T-helper 22 cell (primary cell): ENCODE measurements at places on chromosomes 7 and 10.

- DNase-seq = no peak
These were observed 52.0 kb downstream of the C10orf90 start for GRCh38 chr10:126618466-126618865.

DNA sequence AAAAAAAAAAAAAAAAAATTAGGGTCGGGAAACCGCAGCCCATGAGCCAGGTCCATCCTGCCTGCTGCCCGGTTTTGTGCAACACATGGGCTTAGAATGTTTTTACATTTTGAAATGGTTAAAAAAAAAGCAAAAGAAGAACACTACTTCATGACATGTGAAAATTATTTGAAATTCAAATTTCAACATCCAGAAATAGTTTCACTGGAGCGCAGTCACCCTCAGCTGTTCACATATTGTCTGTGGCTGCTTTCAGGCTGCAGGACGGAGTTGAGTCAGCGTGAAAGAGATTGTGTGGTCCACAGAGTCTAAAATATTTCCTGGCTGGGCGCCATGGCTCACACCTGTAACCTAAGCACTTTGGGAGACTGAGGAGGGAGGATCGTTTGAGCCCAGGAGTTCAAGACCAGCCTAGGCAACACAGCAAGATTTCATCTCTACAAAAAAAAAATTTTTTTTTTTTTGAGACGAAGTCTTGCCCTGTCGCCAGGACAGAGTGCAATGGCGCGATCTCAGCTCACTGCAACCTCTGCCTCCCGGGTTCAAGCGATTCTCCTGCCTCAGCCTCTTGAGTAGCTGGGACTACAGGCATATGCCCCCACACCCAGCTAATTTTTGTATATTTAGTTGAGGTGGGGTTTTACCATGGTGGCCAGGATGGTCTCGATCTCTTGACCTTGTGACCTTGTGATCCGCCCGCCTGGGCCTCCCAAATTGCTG lies 63.9 kb upstream of the ECHDC3 start:
- no peak for DNase-seq

DNA sequence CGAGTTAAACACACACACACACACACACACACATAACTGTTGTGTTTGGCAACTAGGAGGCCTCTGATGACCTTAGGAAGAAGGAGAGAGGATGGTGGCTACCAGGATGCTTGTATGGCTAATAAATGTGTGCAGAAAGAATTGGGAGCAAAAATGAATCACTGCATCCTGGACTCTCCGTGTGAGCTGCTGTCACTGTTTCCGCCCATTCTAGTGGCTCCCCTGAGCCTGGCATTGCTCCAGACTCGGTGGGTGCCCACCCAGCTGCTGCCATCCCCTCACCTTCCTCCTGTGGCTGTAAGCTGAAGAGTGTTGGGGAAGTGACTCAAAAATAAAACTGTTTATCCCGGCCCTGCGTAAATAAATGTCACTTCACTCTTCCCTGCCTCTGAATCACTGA lies 149.5 kb upstream of the MINDY3 start:
- DNase-seq = no peak

- no peak for DNase-seq
These were observed 492.9 kb downstream of the TNS3 start for GRCh38 chr7:47089068-47089417.

GRCh38 chr10:69721690-69722310 lies 79.9 kb upstream of the COL13A1 start:
- no peak for DNase-seq

DNA sequence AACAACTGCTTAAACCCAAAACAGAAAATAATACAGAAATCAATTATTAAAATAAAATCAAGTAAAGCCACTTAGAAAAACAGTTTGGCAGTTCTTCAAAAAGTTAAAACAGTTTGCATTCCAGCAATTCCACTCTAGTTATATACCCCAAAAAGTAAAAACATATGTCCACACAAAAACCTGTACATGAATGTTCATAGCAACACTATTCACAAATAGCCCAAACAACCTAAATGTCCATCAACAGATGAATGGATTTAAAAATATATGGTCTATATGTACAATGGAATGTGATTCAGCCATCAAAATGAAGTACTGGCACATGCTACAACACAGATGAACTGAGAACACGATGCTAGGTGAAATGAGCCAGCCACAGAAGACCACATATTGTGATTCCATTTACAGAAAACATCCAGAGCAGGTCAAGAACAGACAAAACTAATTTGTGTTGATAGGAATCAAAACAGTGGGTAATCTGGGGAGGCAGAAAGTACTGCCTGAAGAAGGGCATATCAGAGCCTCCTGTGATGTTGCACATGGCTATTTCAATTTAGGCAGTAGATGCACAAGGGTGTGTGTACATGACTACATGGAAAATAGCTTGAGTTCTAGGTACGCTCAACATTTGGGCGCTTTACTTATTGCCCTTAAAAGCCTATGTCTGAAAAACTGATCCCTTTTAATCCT lies 66.3 kb downstream of the CYTH3 start:
- DNase-seq = no peak

DNA sequence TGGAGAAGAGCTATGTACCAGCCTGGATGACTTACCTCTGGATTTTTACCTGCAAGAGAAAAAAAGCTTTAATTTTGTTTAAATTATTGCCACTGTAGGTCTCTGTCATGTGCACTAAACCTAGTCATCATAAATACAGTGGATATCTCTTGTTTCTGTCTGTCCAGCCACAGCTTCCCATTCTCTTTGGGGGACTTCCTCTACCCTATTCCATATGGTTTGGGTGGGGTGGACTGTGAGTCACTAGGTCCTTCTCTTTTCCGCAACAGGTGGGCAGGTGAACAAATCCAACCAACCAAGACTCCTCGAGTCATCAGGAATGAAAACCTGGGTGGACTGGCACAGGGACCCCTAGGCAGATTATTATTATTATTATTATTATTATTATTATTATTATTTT lies 87.3 kb upstream of the CYTH3 start:
- no peak for DNase-seq

- no peak for DNase-seq
These were observed 1.1 kb downstream of the DEPP1 start for GRCh38 chr10:44977287-44978212.

DNA sequence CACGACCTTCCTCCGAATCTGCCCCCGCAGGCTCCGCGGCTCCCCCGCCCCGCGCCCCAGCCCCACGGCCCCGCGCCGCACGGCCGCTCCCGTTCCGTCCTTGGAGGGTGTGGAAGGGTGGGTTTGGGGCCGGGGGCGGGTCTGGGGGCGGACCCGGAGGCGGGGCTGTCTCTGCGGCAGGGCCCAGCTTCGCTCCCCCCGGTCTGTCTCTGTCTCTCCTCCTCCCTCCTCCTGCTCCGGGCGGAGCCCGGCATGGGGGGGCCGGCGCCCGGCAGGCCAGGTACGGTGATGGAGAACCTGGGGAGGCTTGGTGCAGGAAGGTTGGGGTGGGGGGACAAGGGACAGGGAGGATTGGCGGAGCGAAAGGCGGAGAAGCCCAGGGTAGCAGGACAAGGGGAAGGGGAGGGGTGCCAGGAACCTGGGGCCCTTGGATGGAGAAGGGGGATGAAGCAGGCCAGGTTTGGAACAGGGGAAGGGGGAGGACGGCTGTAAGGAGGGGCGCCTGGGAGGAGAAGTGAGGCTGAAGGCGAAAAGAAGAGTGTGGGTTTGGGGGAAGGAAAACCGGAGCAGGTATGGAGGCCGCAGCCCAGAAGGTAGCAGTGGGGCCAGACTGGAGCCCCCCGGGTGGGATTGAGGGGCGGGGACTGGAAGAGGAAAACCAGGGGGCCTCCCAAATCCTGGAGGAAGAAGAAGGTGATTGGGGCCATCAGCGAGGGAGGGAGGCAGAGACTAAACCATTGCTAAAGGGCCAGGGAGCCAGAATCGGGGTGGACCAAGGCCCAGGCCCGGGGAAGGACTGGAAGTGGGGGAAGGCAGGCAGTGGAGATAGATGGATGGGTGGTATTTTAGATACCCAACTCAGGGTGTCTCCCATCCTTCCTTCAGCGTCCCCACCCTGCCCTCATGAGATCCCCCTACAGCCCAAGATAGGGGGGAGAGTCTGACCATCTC lies at the start of gene NYAP1:
NYAP1 (plus strand) TSS at position 206 of the 951 bp plus-strand sequence. CDS start 1,385 bp downstream, outside the sequence.
- peak; percentile 55 for DNase-seq

GRCh38 chr7:110621289-110621688 lies 469.6 kb upstream of the LRRN3 start:
- DNase-seq = no peak

DNA sequence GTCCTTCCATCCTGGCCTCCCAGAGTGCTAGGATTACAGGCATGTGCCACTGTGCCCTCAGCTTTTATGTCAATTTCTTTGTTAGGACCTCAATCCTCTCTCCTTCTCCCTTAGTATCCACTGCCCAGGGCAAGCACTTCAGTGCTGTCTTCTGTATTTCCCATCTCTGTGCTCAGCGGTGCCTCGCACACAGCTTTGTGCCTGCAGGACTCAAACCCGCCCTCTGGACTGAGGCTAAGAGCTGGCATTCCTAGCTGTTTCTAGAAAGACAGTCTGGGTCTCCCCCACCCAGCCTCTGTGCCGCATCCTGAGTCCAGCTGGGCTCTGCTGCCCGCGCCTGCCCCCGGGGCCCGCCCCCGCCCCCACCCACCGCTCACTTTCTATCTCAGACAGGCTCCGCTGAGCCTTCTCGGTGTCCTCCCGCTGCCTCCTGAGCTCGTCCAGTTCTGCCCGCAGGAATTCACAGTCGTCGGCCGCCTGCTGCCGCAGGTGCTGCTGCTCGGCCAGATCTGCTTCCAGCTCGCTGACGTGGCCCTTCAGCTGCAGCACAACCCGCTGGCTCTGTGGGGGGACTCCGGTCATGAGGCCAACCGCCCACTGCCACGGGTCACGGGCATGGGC lies 67.3 kb downstream of the SPDYE5 start:
- no peak for DNase-seq

- no peak for DNase-seq
These were observed 17.2 kb downstream of the OIT3 start for GRCh38 chr10:72910705-72911104.

GRCh38 chr7:128063088-128063487 lies 31.9 kb upstream of the LRRC4 start:
- no peak for DNase-seq

DNA sequence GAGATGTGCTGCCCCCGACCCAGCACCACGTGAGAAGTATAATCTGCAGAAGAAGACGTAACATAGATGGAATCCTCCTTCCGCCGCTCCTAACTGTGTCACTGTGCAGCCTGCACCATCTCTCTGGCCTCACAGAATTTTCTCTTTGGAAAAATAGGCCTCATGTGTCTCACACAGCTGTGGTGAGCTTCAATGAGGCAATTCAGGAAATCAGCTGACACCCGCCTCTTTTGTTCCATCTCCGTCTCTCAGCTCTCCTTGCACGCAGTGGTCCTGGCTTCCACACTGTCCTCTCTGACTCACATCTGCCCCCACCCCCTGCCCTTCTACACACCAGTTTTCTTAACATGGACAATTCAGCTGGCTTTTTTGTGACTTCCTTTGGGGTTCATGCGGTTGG lies 7.2 kb downstream of the C10orf90 start:
- DNase-seq = no peak

- DNase-seq = no peak
These were observed 46.1 kb downstream of the TASOR2 start for GRCh38 chr10:5730766-5731165.

DNA sequence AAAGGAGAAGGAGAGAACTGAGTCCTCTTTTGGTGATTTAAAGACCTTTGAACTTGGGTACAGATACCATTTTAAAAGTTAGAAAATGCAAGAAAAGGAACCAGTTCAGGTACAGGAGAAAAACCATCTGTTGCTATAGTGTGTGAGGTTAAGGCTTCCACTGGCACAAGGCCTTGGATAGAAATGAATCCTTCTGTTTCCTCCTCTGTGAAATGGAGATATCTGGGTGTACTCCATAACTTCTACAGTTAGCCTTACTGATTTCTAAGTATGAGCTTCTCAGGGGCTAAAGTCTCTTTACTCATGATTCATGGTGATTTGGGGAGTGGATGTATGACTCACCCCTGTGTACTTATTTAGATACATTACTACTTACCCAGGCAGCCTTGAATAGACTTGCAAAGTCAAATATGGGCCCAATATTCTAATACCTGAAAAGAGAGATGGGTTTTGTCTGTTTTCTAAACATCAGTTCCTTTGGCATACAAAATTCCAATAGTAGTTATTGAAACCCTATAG lies 117.2 kb upstream of the ADO start:
- DNase-seq = no peak

GRCh38 chr7:149296368-149296767 lies 34.4 kb downstream of the ZNF783 start:
- DNase-seq = no peak

DNA sequence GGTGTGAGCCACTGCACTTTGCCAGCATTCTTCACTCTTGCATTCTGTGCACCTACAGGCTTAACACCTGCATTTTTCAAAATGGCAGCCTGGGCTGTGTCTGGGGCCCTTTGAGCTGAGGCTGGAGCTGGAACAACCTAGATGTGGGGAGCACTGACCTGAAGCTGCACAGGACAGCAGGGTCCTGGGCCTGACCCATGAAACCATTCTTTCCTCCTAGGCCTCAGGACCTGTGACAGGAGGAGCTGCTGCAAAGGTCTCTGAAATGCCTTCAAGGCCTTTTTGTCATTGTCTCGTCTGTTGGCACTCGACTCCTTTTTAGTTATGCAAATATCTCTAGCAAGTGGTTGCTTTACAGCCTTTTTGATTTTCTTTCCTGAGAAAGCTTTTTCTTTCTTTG lies 82.3 kb downstream of the INPP5A start:
- no peak for DNase-seq

GRCh38 chr7:139679731-139680594 lies 97.8 kb downstream of the HIPK2 start:
- DNase-seq = no peak

DNA sequence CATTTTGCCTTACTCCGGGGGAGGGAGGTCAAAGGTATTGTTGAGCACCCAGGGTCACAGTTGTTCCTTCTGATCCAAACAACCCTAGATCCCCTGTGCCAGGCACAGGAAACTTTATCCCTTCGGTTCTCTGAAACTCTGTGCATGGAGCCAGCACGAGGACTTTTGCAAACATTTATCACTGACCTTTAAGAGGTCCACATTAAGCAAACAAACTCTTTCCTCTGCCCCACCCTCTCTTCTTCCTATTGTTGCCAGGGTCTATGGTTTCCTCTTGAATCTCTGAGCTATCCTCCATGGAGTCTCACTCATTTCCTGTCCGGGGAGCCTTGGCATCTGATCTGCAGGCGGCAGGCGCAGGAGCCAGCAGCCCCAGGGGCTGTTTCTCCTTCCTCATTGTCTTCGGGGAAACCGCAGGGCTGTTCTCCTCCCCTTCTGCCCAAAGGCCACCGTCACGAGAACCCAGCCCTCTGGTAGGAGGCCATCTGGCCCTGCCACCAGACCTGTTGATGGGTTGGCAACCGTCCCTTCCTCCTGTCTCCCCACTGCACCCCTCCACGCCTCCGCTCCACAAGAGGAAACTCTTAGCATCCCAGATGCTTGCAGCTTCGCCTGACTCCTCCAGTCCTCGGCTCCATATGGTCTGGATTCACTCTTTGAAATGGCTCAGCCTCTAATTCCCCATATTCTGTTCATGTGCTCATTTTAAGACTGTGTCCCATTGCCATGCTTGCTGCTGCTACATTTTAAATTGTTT lies 327.3 kb upstream of the NRP1 start:
- DNase-seq = no peak

GRCh38 chr7:148773334-148773733 lies 74.6 kb downstream of the CUL1 start:
- DNase-seq = peak; percentile 20
